ENCODE measurements at places on chromosomes 7 and 10.
A peak's percentile ranks its signal among the peaks of the same experiment; 100 is the strongest.

DNA sequence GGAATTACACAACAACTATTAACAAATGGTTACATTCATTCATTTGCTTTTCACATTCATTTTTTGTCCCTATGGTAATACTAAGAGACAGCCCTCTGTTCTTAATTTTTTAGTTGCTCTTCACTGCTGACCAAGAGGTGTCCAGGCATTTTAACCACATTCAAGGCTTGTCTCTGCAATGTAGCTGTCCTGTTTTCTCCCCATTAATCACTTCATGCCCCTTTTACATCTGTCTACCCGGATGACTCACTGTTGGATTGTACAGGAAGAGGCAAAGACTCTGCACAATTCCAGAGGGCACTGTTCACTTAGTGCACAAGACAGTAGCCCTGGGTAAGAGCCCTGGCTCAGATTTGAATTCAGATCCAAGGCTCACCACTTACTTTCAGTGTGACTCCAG, 168.5 kb downstream of the NOC3L start:
- DNase-seq, result no peak

GRCh38 chr7:69334701-69335100, 263.6 kb upstream of the AUTS2 start:
- DNase-seq, result peak; percentile 36

- DNase-seq, result no peak
These were observed 4.5 kb downstream of the GLCCI1 start for GRCh38 chr7:7972922-7973594.

- no peak for DNase-seq
These were observed 19.8 kb downstream of the MMRN2 start for GRCh38 chr10:86937502-86938154.

- no peak for DNase-seq
These were observed 96.8 kb downstream of the DKK1 start for GRCh38 chr10:52410916-52411315.

DNA sequence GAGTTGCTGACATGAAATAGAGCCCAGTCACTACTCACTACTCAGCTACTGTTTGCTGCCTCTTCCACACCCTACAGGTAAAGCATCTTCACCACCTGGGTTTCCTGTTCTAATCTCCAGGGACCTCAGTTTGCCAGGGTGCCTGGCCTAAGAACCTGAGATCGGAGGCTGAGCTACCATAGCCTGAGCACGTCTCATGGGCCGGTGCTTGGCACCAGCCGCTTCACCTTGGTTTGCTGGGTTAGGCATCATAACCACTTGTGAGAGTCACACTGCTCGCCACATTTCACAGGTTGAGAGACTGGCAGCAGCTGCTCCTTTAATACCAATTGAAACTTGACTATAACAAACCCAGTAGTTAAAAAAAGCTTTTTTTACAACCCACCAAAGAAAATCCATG, 75.1 kb downstream of the EMX2 start:
- DNase-seq, result no peak

- no peak for DNase-seq
These were observed 24.8 kb downstream of the ADCY1 start for GRCh38 chr7:45598886-45599520.

DNA sequence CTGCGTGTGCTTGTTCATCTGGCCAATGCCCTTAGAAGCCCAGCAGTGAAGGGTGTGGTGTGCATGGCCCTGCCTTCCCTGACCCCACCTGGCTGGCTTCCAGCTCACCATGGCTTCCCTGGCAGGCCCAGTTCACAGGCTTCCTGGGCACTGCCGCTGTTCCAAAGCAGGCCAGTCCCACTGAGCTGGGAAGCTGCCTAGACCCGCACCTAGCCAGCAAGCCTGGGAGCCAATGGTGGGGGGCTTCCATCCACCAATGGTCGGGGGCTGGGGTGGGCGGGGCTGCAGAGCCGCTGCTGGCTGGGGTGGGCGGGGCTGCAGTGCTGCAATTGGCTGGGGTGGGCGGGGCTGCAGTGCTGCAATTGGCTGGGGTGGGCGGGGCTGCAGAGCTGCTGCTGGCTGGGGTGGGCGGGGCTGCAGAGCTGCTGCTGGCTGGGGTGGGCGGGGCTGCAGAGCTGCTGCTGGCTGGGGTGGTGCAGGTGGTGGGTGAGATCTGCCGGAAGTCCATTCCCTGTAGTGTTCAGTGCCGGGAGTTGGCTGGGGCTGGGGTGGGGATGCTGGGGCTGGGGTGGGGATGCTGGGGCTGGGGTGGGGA, 12.4 kb downstream of the CALY start:
- no peak for DNase-seq

DNA sequence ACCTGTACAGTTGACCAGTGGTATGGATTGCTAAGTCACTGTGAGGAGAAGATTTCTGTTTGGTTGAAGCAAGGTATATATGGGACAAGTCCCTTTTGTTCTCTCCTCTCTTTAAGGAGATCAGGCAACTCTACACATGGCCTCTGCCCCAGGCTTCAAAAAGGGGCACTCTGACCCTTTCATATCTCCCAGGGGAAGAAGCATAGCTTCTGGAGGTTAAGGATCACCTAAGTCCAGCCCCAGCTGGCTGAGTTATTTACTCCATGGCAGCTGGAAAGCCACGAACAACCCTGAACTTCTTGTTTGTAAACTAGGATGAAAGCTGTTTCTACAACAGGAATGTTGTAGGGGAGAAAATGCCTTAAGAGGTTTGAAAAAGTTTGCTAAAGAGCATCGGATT, 129.2 kb upstream of the FEZF1 start:
- no peak for DNase-seq

GRCh38 chr10:132577350-132578003, 39.9 kb downstream of the INPP5A start:
- DNase-seq, result no peak

DNA sequence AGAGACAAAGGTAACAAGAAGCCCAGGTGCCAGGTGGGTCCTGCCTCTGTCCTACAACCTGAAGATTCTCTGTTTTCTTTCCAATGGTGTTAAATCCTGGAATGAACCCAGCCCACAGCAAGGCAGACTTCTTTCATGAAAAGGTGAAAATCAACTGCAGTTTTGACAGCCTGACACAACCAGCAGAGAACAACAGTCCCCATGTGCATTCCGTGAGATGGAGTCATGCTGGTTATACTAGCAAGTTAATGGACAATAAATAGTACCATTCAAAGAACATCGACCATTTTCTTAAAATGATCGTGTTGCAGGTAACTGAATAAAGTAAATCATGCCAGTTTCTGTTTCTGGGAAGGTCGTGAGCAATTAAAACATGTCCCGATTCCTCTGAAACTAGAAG, 131.5 kb downstream of the SFMBT2 start:
- DNase-seq, result no peak

- DNase-seq, result no peak
These were observed 34.9 kb downstream of the PRKAR2B start for GRCh38 chr7:107079212-107079940.

DNA sequence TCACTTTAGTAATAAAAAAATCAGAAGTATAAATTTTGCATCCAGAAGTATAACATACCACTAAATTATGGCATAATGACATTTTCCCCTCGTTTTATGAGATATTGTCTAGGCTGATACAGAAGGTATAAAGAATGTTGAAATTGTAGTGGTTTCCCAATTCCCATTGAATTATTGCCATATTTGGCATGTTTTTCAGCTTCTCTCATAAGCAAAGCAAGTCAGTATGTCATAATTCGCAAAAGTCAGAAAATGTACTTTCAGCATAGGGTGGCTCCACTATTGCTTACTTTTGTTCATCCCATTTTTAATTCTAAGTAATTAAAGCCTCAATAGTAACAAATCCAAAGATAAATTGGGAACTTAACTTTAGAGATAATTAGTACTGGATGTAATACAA, 19.7 kb upstream of the PTPRZ1 start:
- DNase-seq, result no peak

DNA sequence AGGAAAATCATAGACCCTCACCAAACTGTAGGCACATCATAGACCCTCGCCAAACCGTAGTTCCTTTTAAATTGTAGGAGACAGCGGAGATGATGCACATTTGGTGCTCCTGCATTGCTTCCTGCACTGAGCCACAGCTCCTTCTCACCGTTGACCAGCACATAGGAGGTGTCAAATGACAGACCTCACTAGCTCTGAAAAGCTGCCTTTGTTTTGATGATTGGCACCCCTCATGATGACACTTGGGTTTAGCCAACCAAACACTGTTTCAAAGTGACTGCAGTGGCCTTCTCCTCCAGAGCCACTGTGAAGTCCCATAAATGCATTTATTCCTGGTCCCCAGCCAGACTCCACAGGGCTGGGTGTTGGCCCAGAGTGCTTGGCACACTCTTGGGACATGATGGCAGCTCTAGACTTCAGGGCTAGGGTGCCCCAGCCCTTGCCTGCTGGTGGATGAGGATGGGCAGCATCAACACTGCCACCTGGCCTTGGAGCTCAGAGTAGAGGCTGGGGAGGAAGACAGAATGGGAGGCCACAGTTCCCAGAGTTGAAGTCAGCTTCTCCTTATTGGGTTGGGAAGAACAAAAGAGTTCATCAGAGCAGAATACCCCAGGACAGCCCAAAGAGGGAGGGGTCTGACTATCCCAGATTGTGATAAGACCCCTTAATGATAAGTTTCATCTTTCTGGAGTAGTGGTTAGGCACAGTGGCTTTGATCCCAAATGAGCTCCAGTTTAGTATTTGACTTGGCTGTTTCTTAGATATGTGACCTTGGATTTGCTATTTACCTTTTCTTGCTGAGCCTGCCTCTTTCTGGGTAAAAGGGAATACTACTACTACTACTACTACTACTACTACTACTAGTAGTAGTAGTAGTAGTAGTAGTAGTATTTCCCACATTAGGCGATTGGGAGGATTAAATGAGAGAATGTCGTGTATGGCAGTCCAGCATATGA, 75.3 kb downstream of the MTPN start:
- DNase-seq, result no peak

DNA sequence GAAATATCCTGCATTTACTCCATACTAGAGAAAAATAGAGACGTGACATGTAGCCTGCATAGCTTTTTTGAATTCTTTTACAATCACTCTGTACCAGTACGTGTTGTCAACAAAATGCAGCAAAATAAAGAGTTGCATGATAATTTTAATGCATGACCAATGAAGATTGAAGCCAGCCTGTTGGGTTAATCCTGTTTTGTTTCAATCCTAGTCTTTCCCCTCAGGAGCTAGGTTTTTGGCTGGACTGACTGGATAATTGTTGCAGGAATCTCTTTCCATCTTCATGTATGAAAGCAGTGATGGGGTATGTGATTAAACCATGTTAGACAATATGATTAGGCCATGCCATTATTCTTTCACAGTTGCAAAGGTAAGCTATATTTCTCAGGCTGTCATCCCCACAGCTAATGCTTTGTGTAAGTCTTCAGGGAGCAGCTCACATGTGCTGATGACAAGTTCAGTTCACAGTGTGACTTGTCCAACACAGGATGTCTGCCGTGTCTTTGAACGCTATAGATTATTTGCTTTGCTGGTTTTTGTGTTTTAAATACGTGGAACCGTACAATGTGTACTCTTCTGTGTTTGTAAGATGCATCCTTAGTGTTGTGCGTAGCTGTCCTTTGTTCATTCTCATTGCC, 24.4 kb downstream of the PAPSS2 start:
- no peak for DNase-seq

DNA sequence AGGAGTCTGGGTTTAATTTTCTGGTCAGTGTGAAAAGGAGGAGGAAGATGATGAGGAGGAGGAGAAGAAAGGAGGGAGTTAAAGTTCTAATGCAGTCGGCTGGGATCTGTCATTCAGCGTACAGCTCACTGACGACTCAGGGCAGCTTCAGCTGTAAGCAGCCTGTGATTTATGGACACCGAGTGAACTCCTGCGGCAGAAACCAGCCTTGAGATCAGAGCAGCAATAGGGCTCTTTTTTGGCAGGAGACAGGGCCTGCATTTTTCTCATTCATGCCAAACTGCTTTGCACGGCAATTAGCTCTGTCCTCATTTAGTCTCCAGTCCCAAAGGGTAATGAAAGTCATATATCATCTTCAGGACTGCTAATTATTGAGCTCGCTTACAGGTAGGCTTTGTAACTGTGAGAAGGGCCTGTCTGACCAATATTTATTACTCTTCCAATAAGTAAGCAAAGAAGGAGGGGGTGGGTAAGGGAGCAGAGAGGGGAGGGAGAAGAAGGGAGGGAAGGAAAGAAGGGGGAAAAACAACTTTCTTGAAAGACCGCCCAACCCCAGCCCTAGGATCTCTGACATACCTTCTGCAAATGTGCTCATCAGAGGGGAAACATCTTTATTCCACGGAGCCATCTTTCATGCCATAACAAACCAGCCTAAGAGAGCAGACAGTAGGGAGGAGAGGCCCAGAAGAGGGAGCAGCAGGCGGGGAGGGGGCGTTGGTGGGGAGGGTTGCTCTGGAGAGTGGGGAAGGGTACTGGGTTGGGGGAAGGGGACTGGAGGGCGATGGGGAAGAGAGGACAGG, 48.1 kb upstream of the COMTD1 start:
- DNase-seq, result peak; percentile 87

DNA sequence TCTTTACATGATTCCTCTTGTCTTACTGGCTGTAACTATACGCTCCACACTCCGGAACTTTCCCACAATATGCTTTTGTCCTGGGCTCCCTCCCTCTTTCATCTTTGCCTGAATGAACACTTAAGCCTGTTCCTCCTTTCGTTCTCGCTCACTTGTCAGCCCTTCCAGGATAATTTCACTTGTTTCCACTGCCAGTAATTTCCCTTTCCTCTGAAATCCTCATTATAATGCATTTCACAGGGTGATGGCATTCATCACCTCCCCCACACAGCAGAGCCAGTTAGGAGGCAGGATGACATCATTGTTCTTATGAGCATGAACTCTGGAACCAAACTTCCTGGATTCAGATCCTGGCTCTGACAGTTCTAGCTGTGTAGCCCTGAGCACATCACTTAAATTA, 372.6 kb downstream of the GPR158 start:
- no peak for DNase-seq

- DNase-seq, result no peak
These were observed 84.0 kb downstream of the NRBF2 start for GRCh38 chr10:63217120-63217605.

DNA sequence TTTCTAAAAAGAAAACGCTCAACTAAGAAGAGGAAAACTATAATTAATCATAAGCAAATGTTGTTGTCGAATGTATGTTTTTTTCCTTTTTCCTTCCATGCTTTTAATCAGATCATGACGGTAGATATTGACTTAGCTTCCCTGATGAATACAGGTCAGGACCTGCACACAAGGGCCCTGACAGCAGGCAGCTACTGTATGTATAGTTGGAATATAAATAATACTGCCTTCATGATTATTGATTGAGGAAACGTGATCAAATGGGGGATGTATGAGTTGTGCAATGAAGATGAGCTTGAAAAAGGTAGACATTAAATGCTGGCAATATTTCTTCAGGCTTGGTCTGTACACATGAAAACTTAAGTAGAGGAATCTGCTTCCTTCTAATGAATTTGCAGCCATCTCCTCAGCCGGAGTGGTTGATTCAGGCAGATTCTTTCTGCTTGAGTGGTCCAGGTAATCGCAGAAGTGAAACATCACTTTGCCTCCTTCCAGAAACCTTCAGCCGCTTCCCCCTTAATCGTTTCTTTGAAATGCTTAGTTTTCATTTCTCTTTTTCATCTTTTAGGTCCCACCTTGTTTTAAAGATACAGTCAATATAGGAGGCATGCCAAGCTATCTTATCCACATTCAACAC, 656.5 kb downstream of the SDK1 start:
- DNase-seq, result no peak
